Stimulated activated CD4-positive, alpha-beta T cell treated with anti-CD3 and anti-CD28 coated beads, TNF-alpha, amount 100 ng/mL, for 48 hours (primary cell): ENCODE measurements at places on chromosomes 2 and 18.
A peak's percentile ranks its signal among the peaks of the same experiment; 100 is the strongest.

GRCh38 chr2:134919341-134920210, 954 bp downstream of the CCNT2 start:
- DNase-seq: peak; percentile 27

- DNase-seq: no peak
Measured at GRCh38 chr2:21916934-21917522, 793.3 kb downstream of the TDRD15 start.

GRCh38 chr2:171522052-171522787, at the start of gene CYBRD1:
Gene CYBRD1 (plus strand): TSS chr2:171522474. CDS start chr2:171522546, 72 bp downstream.
- peak; percentile 13 for DNase-seq

DNA sequence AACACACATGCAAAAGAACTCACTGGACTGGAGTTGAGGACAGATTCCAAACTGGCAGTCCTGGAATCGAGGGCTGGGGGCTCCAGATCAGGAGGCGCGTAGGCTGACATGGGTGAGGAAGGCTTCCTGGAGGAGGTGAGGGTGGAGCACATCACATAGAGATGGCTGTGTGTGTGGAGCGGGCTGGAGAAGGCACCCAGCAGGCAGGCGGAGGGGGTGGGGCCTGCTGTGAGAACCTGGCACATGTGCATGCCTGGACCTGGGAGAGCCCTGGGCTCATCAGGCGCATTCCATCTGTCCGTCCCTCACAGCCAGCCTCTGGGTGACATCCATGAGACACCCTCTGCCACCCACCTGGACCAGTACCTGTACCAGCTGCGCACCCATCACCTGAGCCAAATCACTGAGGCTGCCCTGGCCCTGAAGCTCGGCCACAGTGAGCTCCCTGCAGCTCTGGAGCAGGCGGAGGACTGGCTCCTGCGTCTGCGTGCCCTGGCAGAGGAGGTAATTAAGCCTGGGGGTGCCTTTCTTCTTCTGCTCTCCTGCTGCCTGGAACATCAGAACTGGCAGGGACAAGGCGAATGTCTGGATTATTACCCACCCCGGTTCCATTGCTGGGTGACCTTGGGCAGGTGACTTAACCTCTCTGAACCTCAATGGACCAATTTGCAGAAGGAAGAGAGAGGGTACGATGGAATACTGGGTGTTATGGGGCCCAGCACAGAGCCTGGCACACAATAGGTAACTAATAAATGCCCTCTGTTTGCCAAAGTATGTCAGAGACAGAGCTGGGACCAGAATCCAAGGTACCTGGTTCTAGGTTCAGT, 108.3 kb downstream of the DYSF start:
- DNase-seq: no peak

- no peak for DNase-seq
Measured at GRCh38 chr2:122805346-122805745, 1049.9 kb downstream of the TSN start.

- no peak for DNase-seq
Measured at GRCh38 chr2:107313316-107313715, 427.3 kb upstream of the ST6GAL2 start.

DNA sequence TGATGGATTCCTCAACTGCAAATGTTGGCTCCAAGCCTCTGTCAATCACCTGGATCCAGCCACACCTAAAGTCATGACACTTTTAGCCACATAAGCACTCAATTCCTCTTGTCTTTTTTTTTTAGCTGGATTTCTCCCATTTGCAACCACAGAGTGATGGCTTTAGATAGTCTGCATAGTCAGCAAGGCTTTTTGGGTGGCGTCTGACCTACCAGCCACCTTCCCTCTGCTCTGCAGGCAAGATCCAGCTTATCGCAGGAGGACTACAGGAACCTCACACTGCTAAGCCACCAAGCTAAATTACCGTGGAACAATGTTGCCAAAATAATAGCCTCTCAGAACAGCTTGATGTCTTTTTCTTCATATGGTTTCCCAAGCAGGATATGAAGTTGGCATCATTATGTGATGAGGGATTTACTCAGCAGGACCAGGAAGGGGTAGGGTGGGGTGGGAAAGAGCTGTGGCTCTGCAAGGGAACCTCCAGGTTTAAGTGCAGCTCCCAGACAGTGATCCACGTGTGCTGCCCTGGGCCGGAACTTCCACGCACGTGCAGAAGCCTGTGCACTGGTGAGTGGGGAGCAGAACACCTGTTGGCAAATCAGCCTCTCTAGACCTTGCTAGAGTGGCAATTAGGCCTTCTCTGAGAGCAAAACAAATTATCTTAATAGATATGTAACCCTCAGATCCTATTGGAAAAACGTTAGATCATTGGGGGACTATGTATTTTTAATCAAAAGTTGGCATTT, 170.6 kb upstream of the NCK2 start:
- no peak for DNase-seq

DNA sequence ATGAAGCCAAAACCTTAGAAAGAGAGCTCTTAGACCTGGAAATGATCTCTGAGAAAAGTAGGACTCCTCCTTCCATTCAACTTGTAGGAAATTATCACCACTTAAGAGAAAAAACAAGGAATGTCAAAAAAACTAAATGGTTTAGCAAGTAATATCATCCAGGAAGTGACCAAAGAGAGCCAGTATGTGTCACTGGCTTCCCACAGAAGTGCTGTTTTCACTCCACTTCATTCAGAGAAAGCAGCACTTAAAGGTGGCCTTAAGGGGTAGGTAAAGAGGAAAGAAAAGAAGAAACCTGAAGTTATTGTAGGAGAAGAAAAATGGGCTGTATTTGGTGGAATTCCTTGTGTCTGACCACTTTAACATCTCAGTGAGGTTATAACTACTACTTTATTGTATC, 414.4 kb upstream of the ETAA1 start:
- no peak for DNase-seq

DNA sequence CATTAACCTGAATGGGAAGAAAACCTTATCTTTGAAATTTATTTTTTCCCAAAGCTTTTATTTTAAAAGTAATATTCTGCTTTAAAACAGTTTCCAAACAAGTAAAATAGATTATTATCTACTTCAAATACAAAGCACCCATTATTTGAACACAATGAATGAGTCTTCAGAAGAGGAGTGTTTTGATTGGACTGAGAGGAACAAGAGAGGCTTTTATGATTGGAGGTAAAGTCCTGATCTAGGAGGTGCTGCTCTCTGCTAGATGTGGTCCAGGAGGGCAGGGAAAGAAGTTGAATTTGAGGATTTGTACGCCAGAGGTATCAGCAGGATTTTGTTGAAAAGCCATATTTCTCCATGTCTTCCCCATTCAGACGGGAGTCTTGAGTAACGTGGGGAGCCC, 900.7 kb downstream of the SOCS6 start:
- DNase-seq: no peak

GRCh38 chr2:184589261-184589660, 9.1 kb upstream of the ZNF804A start:
- no peak for DNase-seq

DNA sequence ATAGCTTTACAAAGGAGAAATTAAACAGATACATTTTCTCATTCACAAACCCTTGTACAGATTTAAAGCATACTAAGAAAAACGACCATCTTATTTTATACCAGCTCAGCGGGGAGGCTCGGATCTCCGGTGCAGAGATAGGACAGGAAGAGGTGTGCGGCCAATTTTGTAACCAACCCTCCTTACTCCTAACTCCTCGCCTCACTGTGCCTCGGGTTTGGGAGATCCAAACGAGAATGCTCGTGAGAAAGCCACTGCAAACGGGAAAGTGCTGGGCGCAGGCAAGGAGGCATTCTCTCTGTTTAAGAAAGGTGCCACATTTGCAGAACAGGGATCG, 1.2 kb downstream of the KDSR start:
- DNase-seq: peak; percentile 8

DNA sequence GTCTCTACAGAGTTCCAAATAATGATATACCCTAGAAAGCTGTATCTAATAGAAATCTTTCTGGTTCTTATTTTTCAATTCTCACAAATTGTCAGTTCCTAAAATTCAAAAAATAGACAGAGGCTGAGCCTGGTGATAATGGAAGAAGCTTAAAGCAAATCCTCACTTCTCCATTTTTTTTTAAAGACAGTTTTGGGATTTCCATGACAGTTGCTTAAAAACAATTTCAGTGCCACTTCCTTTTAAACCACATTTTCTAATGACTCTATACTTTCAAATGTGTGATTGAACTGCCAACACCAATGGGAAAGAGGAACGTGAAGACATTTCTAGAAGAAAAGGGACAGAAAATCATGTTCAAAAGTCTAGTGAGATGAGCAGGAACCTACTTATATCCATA, 4.0 kb downstream of the GKN2 start:
- no peak for DNase-seq

DNA sequence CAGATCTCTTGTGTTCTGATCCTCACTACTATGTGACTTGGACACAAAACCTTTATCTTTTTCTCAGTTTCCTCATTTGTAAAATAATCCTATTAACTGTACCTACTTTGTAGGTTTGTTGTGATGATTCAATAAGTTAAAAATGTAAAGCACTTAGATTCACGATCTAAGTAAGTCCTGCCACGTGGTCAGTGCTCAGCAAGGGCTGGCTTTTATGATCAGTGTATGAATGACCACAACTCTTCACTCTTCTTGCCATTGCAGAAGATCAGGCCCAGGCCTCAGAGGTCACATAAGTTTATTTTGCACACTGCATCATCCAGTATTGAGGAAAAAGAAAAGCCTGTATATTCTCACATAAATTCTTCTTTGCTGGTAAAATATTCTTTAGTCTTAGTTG, 1192.5 kb upstream of the ACVR2A start:
- DNase-seq: no peak

DNA sequence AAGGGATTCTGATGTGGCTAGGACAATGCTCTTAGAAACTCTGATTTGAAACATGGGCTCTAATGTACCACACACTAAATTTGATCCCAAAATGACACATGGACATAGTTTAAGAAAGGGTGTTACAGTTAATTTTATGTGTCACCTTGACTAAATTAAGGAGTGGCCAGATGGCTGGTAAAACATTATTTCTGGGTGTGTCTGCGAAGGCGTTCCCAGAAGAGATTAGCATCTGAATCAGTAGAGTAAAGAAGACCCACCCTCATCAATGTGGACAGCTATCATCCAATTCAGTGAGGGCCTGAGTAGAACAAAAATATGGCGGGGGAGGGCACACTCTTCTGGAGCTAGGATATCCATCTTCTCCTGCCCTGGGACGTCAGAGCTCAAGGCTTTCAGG, 283.1 kb upstream of the CHAC2 start:
- no peak for DNase-seq

- no peak for DNase-seq
Measured at GRCh38 chr2:231489990-231490389, 25.7 kb upstream of the NCL start.

GRCh38 chr2:223954401-223954800, 2.9 kb upstream of the MRPL44 start:
- no peak for DNase-seq

DNA sequence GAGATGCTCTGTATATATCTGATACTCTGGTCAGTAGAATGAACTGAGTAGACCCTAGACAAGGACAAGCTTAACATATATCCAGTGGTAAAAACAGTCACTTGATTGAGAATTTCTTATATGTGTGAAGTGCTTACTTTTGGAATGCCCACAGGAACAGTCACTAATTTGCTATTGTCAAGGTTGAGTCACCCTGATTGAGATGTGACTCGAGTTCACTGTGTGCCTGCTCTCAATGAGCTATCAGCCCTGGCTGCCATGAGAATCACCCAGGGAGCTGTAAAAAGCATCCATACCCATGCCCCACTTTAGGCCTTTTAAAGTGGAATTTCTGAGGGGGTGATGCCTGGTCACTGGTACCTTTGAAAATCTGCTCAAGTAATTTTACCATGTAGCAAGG, 283.7 kb downstream of the SUCLG1 start:
- no peak for DNase-seq

DNA sequence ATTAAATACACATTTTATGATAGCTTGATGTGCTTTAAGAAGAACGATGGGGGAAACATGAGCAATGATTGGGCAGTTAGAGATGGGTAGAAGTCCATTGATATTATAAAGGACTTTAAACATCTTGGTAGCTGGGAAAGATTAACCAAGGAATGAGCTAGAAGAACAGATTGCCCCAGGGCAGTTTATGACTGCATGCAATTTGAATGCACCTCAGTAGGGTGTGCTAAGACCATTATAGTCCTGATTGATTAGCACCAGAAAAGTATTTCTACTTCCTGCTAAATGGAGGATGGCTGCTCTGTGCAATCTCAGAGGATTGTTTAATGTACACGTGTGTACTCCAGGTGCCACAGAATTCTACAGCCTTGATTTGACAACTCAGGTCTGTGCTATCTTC, 641.9 kb downstream of the CNTNAP5 start:
- no peak for DNase-seq

DNA sequence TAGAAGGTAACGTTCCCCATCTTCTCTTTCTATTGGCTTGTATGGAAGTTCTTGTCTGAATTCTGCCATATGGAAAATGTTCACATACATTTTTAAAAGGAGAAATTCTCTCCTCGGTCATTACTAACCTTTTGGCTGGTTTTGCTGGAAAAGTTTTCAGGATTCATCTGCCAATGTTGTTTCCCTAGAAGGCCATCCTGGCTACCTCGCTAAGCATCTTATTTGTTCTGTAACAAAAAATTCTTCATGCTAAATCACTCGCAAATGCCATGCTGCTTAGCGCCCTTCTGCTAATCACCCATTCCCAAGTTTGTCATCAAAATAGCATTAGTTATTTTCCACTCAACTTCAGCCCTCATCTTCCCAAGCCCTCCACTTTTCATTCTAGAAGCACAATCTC, 262.0 kb downstream of the SLC8A1 start:
- no peak for DNase-seq

DNA sequence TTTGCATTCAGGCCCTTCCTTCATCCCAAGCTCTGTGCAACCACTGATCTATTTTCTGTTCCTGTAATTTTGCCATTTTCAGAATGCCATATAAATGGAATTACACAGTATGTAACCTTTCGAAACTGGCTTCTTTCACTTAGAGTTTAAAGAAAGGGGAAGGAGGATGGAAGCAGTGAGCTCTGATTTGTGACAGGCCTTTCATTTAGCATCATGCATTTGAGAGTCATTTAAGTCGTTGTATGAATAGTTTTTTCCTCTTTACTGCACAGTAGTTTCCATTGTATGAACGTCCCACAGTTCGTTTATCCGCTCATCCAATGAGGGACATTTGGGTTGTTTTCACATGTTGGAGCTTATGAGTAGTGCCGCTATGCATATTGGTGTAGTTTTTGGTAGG, 67.0 kb downstream of the LBH start:
- no peak for DNase-seq

DNA sequence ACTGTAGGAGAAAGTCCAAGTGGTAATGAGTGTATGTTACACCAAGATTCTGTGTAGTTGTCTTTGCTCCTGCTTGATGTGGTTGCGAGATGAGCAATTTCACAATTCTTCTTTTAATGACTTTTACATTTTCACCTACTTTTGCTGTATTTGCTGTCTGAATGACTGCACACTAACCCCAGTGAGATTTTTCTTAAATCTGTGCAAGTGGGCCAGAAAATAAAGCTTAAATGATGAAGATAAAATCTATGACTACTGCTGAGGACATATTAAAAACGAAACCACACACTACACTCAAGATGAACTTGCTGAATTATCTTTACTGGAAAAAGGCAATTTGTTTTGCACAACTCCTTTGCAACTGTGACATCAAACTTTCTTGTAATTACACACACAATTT, 4.1 kb downstream of the LDAH start:
- DNase-seq: no peak
